GM12891 (cell line): ENCODE measurements at places on chromosomes 4 and X.

DNA sequence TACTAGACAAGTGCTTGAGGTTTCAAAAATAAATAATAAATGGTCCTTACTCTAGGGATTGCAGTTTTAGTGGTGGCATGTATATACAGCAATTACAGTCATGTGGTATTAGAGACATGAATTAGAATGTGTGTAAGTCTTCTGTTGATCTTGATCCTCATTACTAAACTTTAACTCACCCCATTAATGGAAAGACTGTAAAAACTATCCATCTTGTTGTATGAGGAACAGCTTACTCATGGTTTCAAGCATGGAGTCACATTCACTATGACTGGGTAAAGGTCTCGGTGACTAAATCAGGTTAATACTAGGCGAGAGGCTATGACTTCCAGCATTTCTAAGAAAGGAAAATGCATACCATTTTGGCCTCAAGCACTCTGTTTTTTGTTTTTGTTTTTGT is 107.0 kb upstream of the HPGD start:
- DNase-seq, result no peak

- no peak for DNase-seq
These were observed 1672.7 kb upstream of the PCDH7 start for GRCh38 chr4:29047341-29048041.

DNA sequence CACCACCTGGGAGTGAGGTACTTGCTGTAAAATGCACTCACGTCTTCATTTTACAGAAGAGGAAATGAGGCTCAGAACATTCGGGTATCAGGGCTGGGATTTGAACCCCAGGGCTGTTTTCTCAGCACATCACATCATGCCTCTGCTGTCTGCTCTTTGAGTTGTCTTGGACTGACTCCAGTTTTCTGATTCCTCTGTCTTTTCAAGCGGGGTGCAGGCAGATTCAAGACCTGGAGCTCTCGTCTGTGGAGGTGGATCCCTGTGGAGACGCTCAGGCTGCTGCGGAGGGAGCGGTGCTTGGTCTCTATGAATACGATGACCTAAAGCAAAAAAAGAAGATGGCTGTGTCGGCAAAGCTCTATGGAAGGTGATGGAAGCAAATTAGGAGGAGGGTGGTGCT is 6.3 kb downstream of the LAP3 start:
- no peak for DNase-seq

- no peak for DNase-seq
These were observed 591 bp upstream of the ACSL4 start for GRCh38 chrX:109733613-109734083.

DNA sequence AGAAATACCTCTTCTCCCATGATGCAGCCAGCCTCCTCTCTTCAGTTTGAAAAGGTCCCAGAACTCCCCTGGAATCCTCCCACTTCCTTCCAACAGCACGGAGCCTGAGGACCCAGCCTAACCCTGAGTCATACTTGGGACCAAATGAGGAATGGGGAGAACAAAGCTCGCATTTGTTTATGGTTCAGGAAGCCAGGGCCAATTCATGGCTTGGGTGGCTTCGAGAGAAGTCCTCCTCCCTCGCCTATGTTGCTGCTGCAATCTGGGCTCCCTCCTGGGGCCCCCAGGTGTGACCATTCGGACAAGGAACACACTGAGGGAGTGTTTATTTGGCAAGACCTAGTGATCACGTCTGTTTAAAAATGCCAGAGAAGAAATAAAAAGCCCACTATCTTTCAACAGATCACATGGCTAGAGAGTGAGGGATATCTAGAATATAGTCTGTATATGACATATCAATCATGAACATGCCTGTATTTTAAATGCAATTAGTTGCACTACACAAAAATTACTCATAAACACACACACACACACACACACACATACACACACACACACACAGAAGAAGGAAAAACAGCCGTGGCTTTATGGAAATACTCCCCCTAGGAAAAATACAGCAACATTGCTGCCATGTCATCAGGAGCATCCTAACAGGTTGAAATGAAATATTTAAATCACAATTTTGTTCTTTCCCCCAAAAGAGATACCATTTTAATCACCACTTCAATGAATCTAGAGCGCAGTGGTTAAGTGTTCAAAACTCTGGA is 155.7 kb upstream of the MAP3K15 start:
- DNase-seq, result no peak

GRCh38 chrX:38150993-38151392 is 69.7 kb downstream of the SRPX start:
- DNase-seq, result no peak

DNA sequence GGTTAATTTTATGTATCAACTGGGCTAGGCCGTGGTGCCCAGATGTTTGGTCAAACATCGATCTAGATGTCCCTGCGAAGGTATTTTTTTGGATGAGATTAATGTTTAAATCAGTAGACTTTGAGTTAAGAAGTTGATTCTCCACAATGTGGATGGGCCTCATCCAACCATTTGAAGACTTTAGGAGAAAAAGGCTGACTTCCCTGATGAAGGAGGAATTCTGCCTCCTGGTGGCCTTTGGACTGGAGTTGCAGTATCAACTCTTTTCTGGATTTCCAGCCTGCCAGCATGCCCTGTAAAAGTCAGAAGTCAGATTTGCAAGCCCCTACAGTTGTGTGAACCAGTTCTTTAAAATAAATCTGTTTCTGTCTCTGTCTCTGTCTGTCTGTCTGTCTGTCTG is 91.4 kb downstream of the STK32B start:
- DNase-seq, result no peak

GRCh38 chrX:47390780-47391179 is 20.4 kb downstream of the ZNF157 start:
- DNase-seq, result no peak

GRCh38 chrX:9503261-9503660 is 38.4 kb downstream of the TBL1X start:
- DNase-seq, result no peak

GRCh38 chr4:154312246-154312645 is 179.4 kb downstream of the DCHS2 start:
- DNase-seq, result no peak

GRCh38 chr4:133759428-133759827 is 442.2 kb downstream of the PABPC4L start:
- no peak for DNase-seq

- no peak for DNase-seq
These were observed 99.1 kb downstream of the PDLIM5 start for GRCh38 chr4:94550851-94551250.

GRCh38 chr4:73244945-73245601 is 13.5 kb downstream of the ANKRD17 start:
- DNase-seq, result no peak

- no peak for DNase-seq
These were observed 245.2 kb upstream of the TET2 start for GRCh38 chr4:104901438-104901837.

DNA sequence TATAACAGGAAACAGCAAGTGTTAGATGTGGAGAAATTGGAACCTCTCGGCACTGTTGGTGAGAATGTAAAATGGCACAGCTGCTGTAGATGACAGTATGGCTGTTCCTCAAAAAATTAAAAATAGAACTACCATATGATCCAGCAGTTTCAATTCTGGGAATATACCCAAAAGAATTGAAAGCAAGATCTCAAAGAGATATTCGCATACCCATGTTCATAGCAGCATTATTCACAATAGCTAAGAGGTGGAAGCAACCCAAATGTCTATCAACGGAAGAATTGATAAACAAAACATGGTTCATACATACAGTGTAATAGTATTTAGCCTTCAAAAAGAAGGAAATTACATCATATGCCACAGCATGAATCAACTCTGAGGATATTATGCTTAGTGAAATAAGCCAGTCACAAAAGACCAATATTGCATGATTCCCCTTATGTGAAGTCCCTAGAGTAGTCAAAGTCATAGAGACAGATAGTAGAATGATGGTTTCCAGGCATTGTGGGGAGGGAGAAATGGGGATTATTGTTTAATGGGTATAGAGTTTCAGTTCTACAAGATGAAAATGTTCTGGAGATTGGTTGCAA is 467.7 kb downstream of the IDS start:
- no peak for DNase-seq

GRCh38 chr4:2067446-2068197 is 8.5 kb downstream of the NAT8L start:
- DNase-seq, result no peak

DNA sequence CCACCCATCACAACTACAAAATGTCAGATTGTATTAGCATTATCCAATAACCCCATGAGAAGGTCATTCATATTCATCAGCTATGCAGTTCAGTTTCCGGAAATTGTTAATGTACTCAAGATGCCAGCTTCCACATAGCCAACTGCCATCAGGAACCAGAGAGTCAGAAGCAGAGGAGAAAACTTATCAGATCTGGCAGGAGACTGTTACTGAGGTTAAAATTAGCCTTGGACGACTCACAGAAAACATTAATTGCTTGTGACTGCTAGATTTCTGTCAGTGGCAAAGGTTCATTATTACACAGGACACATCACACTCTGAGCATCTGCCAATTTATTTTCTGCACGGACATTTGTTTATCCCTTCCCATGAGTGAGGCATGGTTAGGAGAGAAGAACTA is 352.8 kb downstream of the DHRSX start:
- no peak for DNase-seq

- no peak for DNase-seq
These were observed at the start of gene ZIC3 for GRCh38 chrX:137565921-137566745. ZIC3 (plus strand) TSS chrX:137566127; CDS start chrX:137566692, 565 bp downstream.

GRCh38 chrX:68332201-68332731 is 101.0 kb downstream of the OPHN1 start:
- DNase-seq, result no peak

GRCh38 chrX:74351760-74352159 is 47.8 kb downstream of the ZCCHC13 start:
- no peak for DNase-seq

DNA sequence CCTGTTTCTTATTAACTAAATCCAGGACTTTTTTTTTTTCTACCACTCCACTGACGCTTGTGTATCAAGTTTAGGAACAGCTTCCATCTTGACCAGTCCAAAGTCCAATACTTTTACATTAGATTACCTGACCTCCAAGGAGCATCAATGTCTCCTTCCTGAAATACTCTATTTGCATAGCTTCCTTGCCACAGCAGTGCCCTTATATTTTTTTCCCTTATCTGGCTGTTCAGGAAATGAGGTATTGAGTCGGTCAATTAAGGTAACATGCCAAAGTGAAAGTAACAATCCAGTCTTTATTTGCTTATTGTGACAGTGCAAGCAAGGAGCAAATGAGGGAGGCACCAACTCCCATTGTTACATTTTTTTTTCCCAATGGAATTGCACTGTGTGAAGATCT is 730.8 kb upstream of the NDST4 start:
- no peak for DNase-seq

DNA sequence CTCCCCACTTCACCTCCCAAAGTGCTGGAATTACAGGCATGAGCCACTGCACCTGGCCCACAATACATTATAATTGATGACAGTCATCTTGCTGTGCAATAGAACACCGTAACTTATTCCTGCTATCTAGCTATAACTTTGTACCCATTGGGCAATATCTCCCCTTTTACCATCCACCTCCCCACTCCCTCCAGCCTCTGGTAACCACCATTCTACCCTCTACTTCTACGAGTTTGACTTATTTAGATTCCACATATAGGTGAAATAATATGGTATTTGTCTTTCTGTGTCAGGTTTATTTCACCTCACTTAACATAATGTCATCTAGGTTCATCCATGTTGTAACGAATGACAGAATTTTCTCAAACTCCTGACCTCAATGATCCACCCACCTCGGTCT is 8.2 kb upstream of the TEX11 start:
- no peak for DNase-seq

- DNase-seq, result no peak
These were observed 42.4 kb upstream of the TMPRSS11B start for GRCh38 chr4:68287704-68288392.

DNA sequence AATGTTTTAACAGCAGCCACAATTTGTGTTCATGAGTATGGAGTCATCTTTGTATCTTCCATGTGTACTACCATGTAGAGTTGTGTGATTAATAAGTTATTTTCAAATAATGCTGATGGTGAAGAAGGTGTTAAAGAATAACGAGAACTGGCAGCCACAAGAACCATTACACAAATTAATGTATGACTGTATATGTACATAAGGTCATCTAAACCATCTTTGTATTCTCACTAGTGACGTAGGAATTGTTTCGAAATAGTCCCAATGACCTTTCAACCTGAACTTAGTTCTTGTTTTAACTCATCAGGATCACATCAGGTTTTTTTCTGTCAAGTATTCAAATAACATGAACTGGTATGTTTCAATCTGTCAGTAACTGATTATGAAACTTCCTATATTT is 48.3 kb upstream of the NOCT start:
- no peak for DNase-seq

- DNase-seq, result no peak
These were observed 170.1 kb downstream of the FRMPD4 start for GRCh38 chrX:12308420-12308819.

- no peak for DNase-seq
These were observed 34.1 kb downstream of the PRRG1 start for GRCh38 chrX:37383313-37383712.

DNA sequence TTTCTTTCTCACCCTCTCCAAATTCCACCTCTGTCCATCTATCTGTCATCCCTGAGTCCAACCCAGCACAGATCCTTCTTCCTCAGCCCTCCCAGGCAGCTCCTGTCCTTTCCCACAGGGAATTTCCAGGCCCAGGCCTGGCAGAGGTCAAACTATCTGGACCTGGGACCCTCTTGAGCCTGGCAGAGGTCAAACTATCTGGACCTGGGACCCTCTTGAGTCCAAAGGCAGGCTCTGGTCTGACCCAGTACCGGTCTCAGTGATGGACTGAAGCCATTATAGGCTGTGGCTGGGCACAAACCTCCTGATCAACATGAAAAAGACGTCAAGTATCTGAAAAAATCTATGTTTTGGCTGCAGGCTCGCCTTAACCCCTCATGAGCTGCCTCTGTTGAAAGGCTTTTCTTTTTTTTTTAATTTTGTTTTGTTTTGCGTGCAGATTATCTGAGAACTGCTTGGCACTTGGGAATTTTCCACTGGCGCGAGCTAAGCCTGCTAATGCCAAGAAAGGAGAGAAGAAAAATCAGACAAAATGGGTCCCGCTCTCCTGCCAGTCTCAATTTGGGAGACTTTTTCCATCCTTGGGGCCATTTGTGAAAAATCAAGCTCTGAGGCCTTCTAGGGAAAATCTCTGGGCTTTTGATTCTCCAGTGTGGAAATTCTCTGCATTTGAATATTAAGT is 31.2 kb downstream of the MSX1 start:
- DNase-seq, result no peak

GRCh38 chrX:6465756-6466155 is 69.2 kb downstream of the VCX3A start:
- no peak for DNase-seq

DNA sequence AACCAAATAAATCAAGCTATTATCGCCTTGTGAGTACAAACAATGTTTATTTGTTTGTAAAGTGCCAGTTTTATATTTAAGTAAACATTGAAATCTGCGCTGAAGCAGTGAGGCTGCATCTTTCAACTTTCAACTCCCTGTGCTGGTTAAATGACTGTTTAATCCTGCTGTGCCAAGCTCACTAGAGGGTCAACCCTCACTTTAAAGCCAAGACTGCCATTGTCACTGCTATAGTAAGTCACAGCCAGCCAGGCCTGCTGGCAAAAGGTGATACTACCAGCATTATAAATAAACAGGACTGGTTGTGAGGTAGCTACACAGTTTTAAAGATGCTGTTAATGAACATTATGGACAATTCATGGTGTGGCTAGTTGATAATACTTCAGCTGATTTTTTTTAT is 34.6 kb downstream of the EFHC2 start:
- DNase-seq, result no peak
